ENCODE measurements at places on chromosomes 4 and X.

DNA sequence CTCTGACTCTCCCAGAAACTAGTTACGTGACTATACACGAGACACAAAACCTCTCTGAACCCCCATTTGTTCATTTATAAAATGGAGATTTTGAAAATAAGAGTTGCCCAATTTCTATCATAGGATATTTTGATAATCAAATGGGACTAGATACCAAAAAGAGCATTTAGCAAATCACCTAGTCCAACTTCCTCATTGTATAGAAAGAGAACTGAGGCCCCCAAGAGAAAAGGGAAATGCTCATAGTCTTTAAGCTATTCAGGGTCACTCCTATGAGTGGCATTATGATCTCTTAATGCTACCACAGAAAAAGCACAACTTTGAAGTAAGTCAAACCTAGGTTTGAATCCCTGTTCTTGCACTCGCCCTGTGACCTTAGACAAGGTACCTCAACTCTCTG lies 62.7 kb downstream of the BMP15 start:
- no peak for DNase-seq

GRCh38 chr4:8886612-8887406 lies 15.2 kb upstream of the HMX1 start:
- DNase-seq = no peak

GRCh38 chrX:10932842-10933440 lies 178.2 kb upstream of the HCCS start:
- DNase-seq = no peak

DNA sequence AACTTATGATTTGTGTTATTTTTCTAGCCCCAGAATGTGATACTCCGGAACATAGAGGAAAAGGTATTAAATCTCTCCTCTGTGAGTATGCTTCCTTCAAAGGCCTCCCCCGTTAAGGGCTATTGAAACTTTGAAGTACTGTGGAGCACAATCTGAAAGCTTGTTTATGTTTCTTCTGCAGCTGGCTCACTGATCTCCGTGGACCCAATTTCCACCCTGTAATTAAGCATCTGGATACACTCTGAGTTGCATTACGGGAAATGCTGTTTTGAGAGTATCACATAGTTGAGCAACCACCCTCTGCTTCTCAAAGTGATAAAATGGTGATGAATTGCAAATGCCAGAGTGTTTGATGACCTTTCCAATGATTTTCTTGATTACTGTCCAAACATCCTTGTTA lies 296.8 kb upstream of the PABPC5 start:
- DNase-seq = no peak

DNA sequence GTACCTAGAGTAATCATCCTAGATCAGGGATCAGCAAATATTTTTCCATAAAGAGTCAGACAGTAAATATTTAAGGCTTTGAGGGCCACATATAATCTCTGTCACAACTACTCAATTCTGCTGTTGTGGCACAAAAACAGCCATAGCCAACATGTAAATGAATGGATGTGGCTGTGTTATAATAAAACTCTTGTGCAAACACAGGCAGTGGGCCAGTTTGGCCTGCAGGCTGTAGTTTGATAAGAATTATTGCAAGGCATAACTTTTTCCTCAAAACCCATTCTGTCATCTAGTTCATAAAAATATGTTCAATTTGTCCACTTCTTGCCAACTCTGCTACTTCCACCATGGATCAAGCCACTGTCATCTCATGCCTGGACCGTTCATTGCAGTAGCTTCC lies 39.4 kb upstream of the SHROOM4 start:
- DNase-seq = no peak
